ENCODE measurements at places on chromosomes 5 and 9.

- no peak for DNase-seq
These were observed 45.2 kb upstream of the CKMT2 start for GRCh38 chr5:81187885-81188284.

DNA sequence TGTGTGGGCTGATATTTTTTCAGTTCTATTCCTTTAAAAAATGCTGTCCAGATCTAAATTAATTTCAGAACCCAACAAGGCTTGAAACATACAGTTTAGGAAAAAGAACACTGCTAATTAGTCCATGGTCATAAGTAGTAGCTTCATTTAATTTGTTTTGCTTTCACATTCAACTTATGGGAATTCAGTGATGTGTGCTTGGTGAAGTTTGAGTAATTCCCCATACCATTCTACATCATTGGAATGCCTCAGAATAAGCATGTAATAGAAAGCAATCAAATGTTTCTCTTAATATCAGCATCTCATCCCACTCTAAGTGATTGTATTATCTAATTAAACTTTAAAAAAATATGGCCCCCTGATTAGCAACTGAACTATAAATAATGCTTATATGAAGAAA is 2.7 kb downstream of the CNTLN start:
- no peak for DNase-seq

- no peak for DNase-seq
These were observed 53.7 kb upstream of the SLC25A51 start for GRCh38 chr9:37957664-37957953.

- no peak for DNase-seq
These were observed 5.1 kb downstream of the DBN1 start for GRCh38 chr5:177468329-177468684.
